ENCODE measurements at places on chromosomes 7 and 10. TPM values are rescaled to one million over a fixed set of nuclear protein-coding genes. Genes with fewer than 3 reads are reported as not detected.

COL13A1 gene
- 0.19 TPM for total RNA-seq

TET1 gene
- total RNA-seq, result 0.85 TPM

TMEM196 gene
- total RNA-seq, result not detected

HYAL4 gene
- 0.21 TPM for total RNA-seq

CDK6 gene
- 76.1 TPM for total RNA-seq

CLDN3 gene
- total RNA-seq, result not detected

ASB4 gene
- not detected for total RNA-seq

TMEM213 gene
- total RNA-seq, result not detected

NEBL gene
- total RNA-seq, result 17.1 TPM

TMEM229A gene
- total RNA-seq, result not detected
